ENCODE measurements at places on chromosomes 16 and 17.
A peak's percentile ranks its signal among the peaks of the same experiment; 100 is the strongest.

DNA sequence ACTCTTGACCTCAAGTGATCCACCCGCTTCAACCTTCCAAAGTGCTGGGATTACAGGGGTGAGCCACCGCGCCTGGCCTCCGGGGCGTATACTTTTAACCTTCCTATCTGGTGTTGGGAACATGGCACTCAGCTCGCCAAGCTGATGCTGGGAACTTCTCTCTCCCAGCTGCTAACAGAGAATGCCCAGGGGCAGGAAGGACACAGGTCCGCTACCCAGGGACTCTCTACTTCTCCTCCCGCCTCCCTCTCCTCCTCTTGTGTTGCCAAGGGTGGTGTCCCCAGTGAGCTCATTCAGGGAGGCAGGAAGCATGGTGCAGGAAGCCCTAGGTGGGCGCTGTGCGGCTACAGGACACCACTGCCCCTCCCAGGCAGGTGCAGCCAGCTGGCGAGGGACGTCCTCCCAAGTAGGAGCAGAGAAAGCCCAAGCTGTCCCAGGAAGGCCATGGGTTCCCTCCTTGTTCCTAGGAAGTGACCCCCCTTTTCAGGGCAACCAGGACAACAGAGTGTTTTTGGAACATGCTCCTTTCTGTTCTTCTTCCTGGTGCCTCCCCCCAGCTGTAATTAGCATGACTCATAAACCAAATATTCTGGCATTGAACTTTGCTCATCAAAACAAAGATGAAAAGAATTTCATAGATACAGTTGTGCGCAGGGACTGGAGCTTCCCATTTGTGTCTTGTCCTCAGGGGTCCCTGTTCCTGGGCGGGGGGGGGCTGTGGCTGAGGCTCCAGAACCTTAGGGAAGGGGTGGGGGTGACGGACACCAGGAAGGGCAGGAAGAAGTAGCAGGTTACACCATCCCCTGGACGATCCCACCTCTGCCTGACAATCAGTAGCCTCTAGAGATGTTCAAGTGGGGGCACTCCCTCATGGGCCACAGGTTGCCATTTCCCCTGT lies 2.7 kb downstream of the C1QTNF1 start:
- DNase-seq = no peak

DNA sequence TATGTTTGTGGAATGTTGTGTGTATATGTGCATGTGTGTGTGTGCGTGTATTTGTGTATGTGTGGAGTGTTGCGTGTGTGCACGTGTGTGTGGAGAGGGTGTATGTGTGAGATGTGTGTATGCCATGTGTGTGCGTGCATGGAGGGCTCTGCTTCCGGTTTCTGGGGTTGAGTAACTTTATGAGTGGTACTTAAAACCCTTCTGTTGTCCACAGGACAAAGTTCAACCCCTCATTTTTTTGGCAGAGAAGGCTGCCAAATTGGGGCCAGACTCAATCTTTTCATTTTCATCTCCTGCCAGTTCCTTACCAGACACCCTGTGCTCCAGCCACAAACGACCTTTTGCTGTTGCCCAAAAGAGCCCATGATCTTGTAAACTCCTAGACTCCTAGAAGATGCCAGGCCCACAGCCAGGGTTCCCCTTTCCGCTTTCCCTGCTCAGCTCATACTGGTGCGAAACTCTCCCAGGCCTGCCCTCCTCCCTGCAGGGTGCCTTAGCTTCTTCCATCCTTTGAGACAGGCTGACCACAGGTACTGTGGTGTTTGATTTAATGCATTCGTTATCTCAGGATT lies 100.2 kb downstream of the CMIP start:
- DNase-seq = no peak

DNA sequence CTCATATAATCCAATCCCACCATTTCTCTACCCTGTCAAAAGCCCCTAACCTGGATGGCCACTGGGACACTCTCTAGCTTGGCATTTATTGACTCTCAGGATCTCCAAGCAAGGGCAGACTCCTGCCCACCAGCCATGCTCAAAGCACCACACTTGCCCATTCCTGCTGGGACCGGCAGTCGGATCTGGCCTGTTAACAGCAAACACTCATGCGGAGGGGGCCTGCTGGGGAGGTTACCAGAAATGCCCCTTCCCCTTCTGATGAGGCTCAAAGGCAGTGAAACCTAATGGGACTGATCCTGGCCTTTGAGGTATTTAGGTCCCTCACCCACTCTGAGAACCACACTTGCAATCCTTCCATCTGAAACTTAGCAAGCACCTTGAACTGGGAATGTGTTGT lies 6.5 kb upstream of the CCL1 start:
- DNase-seq = no peak

GRCh38 chr17:48340916-48341315 lies 89.1 kb downstream of the SKAP1 start:
- no peak for DNase-seq

DNA sequence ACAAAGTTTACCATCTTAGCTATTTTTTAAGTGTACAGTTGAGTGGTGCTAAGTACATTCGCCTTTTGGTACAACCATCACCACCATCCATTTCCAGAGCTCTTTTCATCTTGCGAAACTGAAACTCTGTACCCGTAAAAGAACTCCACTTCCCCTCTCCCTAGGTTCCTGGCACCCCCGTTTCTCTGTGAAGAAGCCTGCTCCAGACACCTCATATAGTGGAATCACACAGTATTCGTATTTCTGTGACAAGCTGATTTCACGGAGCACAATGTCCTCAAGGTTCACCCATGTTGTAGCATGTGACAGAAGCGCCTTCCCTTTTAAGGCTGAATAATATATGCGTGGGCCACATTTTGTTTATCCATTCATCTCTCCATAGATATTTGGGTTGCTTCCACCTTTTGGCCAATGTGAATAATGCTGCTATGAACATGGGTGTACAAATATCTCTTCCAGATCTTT lies 54.2 kb upstream of the MAP3K14 start:
- no peak for DNase-seq

- no peak for DNase-seq
These were observed 5.0 kb upstream of the CCDC57 start for GRCh38 chr17:82217530-82218204.

DNA sequence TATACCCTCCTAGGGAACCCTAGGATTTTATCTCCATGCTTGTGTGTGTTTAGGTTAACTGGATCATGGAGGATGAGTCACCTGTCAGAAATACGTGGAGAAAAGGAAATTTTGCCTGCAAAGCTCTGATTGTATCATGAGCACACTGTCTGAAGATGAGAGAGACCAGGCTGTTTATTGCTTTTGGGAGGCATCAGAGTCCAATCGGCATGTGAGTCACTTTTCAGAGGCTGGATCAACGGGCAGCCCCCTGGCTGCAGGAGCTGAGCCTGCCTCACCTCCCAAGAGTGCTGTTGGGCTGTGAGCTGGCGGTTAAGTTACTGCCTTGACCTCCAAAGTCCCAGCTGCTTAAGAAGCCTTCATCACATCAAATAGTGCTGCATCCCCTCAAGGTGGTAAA lies 41.5 kb upstream of the MED9 start:
- DNase-seq = no peak

DNA sequence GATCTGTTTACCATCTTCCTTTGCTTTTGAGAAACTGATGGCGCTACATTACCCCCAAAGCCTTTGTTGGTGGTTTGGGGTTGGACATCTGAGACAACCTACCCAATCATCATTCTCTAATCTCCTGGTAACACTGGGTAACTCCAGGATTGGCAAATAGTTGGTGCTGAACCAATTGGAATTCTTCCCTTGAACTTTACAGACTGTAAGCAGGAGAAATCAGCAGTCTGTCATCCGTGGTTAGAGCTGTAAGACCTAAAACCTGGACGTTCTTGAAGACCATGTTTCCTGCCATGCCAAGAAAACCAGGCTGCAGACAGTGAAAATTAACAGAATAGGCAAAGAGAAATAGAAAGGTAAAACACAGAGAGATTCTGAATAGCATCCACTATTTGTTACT lies 398.8 kb upstream of the SALL1 start:
- no peak for DNase-seq

DNA sequence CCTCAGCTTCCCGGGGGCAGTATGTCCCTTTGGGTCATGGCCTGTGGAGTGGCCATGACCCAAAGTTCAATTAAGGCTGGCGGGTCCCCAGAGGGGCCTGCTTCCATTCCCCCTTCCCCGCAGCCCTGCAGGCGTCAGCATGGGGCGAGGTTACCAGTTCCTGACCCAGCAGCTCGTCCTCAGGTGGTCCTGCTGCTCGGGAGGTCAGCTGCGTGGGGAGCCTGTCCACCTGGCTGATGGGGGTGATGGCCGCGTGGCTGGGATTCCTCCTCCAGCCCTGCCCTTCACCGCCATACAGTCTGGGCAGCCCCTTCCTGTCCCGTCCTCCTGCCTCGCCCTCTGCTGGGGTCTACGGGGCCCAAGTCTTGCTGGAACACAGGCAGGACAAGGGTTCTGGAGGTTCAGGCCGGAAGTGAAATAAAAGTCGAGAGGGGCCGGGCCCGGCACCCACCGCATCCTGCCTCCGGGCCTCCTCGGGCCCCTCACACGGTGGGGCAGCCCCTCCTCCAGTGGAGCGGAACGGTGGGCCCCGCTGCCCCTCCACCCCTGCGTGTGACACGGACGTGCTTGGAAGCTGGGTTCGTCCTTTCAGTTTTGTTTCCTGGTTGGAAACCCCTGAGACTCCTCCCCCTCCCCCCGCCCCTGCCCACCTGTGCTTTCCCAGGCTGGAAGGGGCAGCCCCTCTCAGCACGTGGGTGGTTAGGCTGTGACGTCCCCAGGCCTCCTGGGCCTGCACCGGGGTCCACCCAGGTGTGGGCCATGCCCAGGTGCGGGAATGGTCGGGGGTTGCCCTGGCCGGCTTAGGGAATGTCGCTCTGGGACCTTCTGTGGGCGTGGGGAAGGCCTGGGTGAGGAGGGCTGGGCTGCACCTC lies 6.8 kb downstream of the UBALD2 start:
- peak; percentile 74 for DNase-seq

GRCh38 chr17:37176723-37177122 lies 199.1 kb upstream of the C17orf78 start:
- DNase-seq = no peak

- no peak for DNase-seq
These were observed 1.2 kb downstream of the RPH3AL start for GRCh38 chr17:351449-351738.

GRCh38 chr17:83007504-83008185 lies 71.8 kb upstream of the METRNL start:
- DNase-seq = no peak

GRCh38 chr17:54439816-54440215 lies 460.8 kb upstream of the TOM1L1 start:
- DNase-seq = no peak

GRCh38 chr16:56211435-56211981 lies 20.2 kb downstream of the GNAO1 start:
- no peak for DNase-seq

GRCh38 chr16:60413969-60414368 lies 1622.3 kb downstream of the CDH8 start:
- no peak for DNase-seq

DNA sequence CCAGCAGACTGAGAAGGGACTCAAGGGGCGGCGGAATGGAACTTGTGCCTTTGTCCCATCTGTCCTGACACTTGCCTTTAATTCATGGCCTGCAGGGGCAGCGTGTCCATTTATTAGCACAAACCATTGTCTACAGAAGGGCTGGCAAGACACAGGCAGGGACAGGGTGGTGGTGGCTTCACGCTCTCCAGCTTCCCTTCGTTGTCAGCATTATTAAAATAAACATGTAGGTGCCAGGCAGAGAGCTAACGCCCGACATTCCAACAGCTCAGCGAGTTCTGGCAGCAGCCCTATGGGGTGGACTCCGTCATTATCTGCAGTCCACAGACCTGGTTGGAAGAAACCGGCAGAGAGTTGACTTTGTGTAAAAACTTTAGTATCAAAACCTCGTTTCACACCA lies 16.3 kb downstream of the DNAI2 start:
- no peak for DNase-seq

DNA sequence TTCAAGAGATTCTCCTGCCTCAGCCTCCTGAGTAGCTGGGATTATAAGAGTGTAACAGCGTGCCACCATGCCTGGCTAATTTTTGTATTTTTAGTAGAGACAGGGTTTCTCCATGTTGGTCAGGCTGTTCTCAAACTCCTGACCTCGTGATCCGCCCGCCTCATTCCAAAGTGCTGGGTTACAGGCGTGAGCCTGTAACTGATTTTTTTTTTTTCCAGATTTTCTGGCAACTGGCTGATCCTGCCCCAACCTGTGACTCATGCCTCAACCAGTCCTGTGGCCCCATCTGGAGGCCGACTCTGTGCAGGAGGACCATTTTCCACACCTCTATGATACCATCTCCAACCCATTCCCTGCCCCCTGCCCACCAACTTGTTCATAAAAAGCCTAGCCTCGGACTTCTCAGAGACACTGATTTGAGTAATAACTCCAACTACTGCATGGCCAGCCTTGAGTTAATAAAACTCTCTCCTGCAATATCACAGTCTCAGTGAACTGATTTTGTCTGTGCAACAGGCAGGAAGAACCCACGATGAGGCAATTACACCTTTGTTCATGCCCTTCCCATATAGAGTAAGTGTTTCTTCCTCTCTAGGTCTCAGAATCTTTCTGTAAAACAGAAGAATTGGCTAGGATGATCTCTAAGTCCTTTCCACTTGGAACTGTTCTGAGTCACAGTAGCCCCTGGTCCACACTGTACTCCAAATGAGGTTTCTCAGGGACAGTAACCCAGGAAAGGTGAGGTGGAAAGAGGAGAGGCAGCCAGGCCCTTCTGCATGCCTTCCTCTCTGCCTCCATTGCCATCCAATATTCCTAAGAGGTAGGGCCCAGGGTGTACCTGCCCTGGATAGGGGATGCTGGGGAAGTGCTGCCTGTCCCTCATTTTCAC lies 8.8 kb upstream of the CNOT1 start:
- no peak for DNase-seq

DNA sequence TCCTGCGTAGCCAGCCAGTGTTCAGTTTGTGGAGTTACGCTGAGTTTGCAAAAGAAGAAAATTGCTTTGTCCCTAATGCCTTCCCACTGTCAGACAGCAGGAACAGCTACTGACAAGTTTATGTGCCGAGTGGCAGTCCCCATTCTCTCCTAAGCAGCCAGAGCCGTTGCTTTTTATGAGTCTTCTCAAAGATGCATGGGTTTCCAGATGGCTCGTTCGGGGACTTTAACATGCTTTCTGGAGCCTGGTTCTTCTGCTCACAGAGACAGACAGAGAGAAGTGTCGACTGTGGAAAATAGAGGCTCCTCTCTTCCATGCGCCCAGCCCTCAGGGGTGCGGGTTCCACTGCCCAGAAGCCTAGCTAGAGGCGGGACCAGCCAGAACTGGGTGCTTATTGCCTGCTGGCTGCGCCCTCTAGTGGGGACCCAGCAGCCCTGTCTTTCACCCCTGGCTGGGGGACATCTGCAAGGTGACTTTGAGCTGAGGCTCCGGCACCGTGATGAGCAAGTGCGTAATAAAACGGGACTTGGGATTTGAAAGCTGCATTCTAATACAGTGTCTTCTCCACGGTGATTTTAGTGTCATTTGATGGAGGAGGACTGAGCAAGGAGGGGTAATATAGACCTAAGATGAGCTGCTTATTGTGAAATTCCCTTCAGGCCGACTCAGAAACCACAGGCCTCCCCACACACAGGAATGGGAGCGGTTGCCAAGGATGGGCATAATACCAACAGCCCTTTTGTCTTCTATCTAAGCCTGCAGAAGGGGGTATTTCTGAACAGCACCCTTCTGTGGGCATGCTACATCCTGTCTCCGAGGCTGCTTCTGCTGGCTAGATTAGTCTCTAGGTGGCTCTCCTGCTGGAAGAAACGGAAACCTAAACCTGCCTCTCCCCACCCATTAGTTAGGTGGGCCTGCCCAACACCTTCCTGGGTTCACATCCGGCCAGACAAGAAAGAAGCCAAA lies 73.1 kb downstream of the CCDC182 start:
- DNase-seq = peak; percentile 40

- DNase-seq = peak; percentile 31
These were observed 14.8 kb downstream of the PDP2 start for GRCh38 chr16:66894948-66895688.

Data from activated T-helper 9 cell treated with anti-CD3 and anti-CD28 coated beads, Interleukin-2, amount 50 U/mL, for 16 hours (primary cell).